ENCODE measurements at places on chromosomes 5 and 9.
A peak's percentile ranks its signal among the peaks of the same experiment; 100 is the strongest.

DNA sequence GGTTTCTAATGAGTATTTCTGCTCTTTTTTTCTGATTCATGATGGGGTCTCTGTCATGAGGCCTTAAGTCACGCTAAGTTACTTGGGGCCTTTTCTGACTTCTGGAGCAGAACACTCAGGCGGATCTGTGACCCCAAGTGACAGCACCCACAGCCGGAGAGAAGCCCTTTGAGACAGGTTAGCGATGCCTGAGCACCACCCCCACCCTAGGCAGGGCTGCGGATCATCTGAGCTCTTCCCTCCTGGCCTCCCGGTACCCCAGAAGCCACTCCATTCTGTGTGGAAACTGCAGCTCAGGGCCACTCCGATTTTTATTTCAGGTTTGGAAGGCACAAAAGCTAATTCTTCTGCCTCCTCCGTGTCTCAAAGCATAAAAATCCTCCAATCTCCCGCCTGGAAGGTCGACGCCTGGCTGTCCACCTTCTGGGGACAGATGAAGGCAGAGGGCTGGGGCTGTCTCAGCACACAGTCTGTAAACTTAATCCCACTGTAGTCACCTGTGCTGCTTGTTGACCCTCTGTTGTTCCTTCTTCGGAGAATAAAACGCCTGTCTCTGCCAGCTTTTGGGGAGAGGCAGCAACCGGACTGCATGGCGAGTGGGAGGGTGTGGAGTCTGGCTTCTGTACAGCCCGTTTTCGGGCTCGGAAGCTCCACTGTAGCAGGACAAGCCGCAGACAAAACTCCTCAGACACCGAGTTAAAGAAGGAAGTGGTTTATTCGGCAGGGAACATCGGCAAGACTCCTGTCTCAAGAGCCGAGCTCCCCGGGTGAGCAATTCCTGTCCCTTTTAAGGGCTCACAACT lies 88.8 kb downstream of the SPRY4 start:
- H3K27ac ChIP-seq, result no peak overlapping the region
- no peak overlapping the region for H3K4me3 ChIP-seq
- no peaks in the 10 kb centered on the region for H3K36me3 ChIP-seq

- H3K4me1 ChIP-seq, result no peaks in the 10 kb centered on the region
- H3K27me3 ChIP-seq, result no peaks in the 10 kb centered on the region
- no peak for DNase-seq
- no peak overlapping the region for H3K27ac ChIP-seq
Measured at GRCh38 chr5:104146652-104147051, 584.1 kb upstream of the NUDT12 start.

- DNase-seq, result no peak
- H3K4me1 ChIP-seq, result peaks cover 7% of the 10 kb centered on the region
- peaks cover 44% of the 10 kb centered on the region for H3K27me3 ChIP-seq
- no peak overlapping the region for H3K27ac ChIP-seq
Measured at GRCh38 chr5:35183556-35183955, 46.7 kb downstream of the PRLR start.

DNA sequence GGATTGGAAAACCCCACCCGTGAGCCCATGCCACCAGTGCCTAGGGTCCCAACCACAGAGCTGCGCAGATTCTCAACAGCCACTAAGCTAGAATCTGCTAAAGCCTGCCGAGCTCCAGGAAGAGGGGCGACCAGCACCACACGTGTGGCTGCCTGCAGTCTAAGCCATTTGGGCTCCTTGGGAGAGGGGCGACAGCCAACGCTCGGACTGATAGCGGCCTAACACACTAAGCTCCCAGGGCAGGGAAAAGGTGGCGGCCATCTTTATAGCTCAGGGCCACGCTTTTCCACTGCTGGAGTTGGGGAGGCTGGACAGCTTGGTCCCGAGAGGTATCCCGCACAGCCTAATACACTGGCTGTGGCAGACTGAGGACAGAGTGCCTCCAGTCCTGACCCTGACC lies 631.8 kb downstream of the CETN3 start:
- H3K4me3 ChIP-seq, result no peak overlapping the region
- no peaks in the 10 kb centered on the region for H3K36me3 ChIP-seq
- no peaks in the 10 kb centered on the region for H3K4me1 ChIP-seq
- H3K27ac ChIP-seq, result no peak overlapping the region
- no peaks in the 10 kb centered on the region for H3K27me3 ChIP-seq

- peaks cover 12% of the 10 kb centered on the region for H3K27me3 ChIP-seq
- no peak overlapping the region for H3K4me3 ChIP-seq
- no peak overlapping the region for H3K27ac ChIP-seq
- H3K36me3 ChIP-seq, result no peaks in the 10 kb centered on the region
Measured at GRCh38 chr5:39760385-39761198, 335.8 kb upstream of the DAB2 start.

GRCh38 chr9:38687389-38687842 lies 32.5 kb downstream of the FAM240B start:
- peak overlapping the region; percentile 78 for H3K4me3 ChIP-seq
- peak overlapping the region; percentile 14 for H3K27ac ChIP-seq
- no peaks in the 10 kb centered on the region for H3K36me3 ChIP-seq
- DNase-seq, result no peak
- peaks cover 9% of the 10 kb centered on the region for H3K4me1 ChIP-seq
- peaks cover 39% of the 10 kb centered on the region for H3K27me3 ChIP-seq

DNA sequence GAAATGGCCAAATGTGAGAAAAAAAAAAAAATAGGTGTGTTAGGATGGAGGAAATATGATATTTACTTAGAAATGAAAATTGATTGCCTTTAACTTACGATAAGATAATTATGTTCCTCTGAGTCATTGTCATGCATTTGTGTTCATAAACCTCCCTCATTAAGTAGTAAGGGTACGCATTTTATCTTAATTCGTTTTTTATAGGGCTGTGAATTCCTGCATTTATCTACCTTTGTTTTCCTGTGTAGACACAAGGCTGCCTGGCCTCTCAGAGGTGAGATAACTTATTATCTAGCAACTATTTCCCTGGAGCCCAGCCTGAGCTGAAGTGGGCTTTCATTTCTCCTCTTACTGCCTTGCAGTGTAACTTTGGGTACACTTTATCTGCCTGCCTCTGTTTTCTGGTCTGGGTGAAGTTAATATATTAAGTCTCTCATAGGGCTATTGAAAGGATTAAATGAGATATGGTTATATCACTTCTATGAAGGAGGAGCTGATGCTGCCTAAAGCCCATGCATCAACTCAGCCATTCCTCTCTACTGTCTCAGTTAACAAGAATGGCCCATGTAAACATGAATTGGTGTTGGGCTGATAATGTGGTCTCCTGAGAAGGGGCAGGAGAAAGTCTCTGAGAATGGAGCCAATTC lies 103.8 kb upstream of the KLF4 start:
- no peaks in the 10 kb centered on the region for H3K36me3 ChIP-seq
- no peak overlapping the region for H3K27ac ChIP-seq
- peaks cover 6% of the 10 kb centered on the region for H3K27me3 ChIP-seq
- no peak overlapping the region for H3K4me3 ChIP-seq
- no peak for DNase-seq

- H3K27me3 ChIP-seq, result no peaks in the 10 kb centered on the region
- H3K4me3 ChIP-seq, result no peak overlapping the region
Measured at GRCh38 chr5:29662876-29663275, 1530.6 kb upstream of the CDH6 start.

DNA sequence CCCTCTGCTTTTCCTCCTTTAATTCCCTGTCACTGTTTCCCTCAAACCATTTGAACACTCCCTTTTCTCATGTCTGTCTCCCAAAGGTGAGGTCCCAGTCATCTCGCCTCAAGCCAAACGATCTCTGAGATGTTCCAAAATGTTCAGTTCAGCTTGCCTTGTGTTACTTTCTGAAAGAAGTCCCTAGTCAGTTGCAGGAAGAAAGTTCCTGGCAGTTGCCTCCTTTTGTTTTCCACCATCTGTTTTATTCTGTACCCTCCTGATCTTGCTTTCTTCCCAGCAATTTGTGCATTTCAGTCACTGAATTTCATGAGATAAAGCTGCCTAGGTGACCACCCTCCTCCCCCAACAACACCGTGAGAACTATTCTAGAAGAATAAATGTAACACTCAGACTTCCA lies 277.5 kb downstream of the EPB41L4A start:
- no peak overlapping the region for H3K27ac ChIP-seq
- H3K36me3 ChIP-seq, result peaks cover 5% of the 10 kb centered on the region
- DNase-seq, result no peak
- no peaks in the 10 kb centered on the region for H3K4me1 ChIP-seq
- peaks cover 42% of the 10 kb centered on the region for H3K27me3 ChIP-seq

- no peak overlapping the region for H3K4me3 ChIP-seq
- H3K4me1 ChIP-seq, result peaks cover 8% of the 10 kb centered on the region
- no peaks in the 10 kb centered on the region for H3K36me3 ChIP-seq
Measured at GRCh38 chr9:133531293-133531692, 3.2 kb upstream of the ADAMTSL2 start.

DNA sequence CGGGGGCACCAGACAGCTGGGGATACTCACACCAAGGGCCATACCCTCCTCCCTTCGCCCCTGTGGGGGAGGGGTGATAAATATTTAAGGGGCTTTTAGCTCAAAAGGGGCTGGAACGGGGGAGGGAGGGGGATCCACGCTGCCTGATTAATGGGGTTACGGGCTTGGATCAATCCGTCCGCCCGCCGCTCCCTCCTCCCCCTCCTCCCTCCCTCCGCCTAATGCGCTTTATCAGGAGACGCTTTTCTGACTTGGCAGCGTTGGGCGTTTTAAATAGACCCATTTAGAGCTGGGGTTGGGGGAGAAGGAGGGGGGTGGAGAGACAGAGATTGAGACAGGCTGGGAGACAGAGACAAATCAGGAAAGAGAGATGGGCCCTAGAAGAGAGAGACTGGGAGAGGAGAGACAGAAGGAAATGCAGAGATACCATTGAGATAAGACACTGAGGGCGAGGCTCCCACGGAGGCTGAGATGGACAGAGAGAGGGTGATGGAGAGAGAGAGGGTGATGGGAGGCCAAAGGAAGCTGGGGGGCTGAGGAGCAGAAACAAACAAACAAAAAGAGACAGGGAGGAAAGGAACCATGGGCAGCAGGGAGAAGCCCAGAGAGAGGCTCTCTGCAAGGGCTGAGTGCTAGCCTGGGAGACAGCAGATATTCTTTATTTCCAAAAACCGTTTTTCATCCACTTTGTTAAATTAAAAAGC lies 10.3 kb downstream of the CNTFR start:
- peaks cover 19% of the 10 kb centered on the region for H3K4me1 ChIP-seq
- no peak for DNase-seq
- H3K36me3 ChIP-seq, result peaks cover 26% of the 10 kb centered on the region
- no peak overlapping the region for H3K27ac ChIP-seq

DNA sequence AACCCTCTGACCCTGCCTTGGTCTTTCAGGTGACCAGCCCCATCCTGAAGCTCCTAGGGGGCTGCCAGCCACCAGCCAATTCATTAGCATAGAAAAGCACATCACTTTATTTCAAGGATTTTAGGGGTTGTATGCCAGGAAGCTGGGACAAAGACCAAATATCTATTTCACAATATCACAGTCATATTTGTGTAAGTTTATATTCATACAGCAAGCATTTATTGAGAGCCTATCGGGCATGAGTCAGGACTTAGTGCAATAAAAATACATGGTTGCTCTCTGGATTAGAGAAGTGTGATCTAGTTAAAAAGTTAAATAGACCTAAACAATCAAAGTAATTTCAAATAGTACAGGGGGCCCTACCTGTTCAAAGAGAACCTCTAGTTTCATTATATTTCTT lies 113.8 kb downstream of the ERCC6L2 start:
- H3K4me1 ChIP-seq, result peaks cover 5% of the 10 kb centered on the region
- no peaks in the 10 kb centered on the region for H3K27me3 ChIP-seq
- H3K4me3 ChIP-seq, result no peak overlapping the region
- H3K27ac ChIP-seq, result no peak overlapping the region

DNA sequence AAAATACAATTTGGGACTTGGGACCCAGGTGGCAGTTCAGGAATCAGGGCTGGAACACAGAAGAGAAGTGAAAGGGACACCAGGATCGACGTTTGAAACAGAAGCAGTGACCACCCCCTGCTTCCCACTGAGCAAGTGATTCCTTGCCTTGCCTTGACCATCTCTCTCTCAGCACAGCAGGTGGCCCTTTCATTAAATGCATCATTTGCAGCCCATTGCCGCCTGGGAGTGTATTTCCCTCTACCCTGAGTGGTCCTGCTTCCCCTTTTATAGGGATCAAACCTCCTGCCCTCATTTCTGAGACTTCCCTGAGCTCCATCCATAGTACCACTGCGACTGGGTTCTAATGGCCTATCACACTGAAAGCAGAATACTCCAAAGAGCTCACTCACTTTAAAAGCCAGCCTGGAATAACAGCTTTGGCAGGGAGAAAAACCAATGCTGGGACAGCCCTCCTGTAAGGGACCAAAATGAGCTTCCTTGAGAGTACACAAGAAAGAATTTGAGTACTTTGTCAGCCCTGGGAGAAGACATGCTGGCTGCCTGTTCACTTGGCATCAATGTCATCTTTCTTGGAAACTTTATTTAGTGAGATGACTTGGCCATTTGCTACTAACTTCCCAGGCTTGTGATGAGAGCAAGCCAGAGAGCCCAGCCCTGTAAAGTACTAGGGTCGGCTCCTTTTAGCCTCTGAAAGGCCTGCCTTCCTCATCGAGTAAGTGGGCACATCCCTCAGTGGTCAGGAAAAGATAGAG lies 149.7 kb downstream of the SLIT3 start:
- no peaks in the 10 kb centered on the region for H3K36me3 ChIP-seq
- no peak for DNase-seq
- H3K27ac ChIP-seq, result no peak overlapping the region
- peaks cover 19% of the 10 kb centered on the region for H3K27me3 ChIP-seq
- no peak overlapping the region for H3K4me3 ChIP-seq

DNA sequence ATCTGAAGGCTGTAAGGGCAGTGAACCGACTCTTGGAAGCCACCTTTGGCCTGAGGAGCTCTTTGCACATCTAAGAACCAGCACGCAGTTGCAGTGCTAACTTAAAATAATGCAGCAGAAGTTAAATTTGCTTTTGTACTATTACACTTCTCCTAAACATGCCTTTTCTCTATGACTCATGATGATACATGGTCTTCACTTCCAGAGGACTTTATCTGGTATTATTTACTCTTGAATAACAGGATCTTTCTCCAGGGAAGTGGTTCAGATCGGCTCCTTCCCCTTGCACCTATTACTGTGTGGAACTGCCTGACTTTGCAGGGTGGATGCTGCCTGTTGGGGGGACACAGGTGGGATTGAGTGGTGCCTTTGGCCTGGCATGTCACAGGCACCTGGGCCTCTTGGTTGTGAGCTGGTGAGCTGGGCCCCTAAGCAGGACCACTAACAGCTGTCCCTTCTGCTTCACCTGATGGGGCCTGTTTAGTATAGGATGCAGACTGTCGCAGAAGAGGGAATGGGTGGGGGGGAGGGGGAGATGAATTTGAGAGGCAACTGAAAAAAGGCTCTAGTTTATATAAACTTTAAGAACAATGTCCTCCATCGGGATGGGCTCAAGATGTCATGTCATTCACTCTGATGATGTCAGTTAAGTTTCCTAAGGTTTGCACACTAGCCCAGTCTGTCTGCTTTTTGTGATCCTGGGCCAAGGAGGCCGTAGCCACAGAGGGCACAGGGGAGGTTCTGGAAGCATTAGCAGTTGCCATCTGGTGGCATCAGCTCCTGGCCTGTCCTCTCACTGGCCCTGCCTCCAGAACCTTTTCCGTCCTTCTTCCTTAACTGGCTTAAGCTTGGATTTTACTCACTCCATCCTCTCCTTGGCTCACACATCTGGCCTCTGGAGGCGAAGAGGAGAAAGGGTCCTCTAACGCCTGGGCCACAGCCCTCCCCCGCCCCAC lies 33.9 kb upstream of the GABBR2 start:
- H3K27me3 ChIP-seq, result no peaks in the 10 kb centered on the region
- no peaks in the 10 kb centered on the region for H3K4me1 ChIP-seq
- no peak for DNase-seq
- peaks cover 8% of the 10 kb centered on the region for H3K36me3 ChIP-seq
- no peak overlapping the region for H3K4me3 ChIP-seq
- H3K27ac ChIP-seq, result no peak overlapping the region

- H3K27me3 ChIP-seq, result peaks cover 42% of the 10 kb centered on the region
- H3K27ac ChIP-seq, result no peak overlapping the region
- H3K36me3 ChIP-seq, result no peaks in the 10 kb centered on the region
- H3K4me3 ChIP-seq, result no peak overlapping the region
- no peak for DNase-seq
- H3K4me1 ChIP-seq, result peaks cover 7% of the 10 kb centered on the region
Measured at GRCh38 chr5:88890070-88890781, 7.2 kb upstream of the MEF2C start.

Data from T-helper 17 cell (primary cell).